Naive thymus-derived CD8-positive, alpha-beta T cell (primary cell): ENCODE measurements at places on chromosomes 7 and 10. TPM values are rescaled to one million over a fixed set of nuclear protein-coding genes. Genes with fewer than 3 reads are reported as not detected.

Gene CALN1
- total RNA-seq: not detected

Gene ATP6V0A4
- not detected for total RNA-seq

Gene CYP3A5
- total RNA-seq: not detected

Gene PILRB
- total RNA-seq: 129 TPM

Gene LRRC18
- total RNA-seq: not detected

Gene TUBAL3
- not detected for total RNA-seq

Gene FUOM
- 23.7 TPM for total RNA-seq

Gene GBX1
- total RNA-seq: not detected

Gene ACSL5
- total RNA-seq: 35.8 TPM

Gene PARP12
- total RNA-seq: 106 TPM

Gene KLHDC10
- 19.1 TPM for total RNA-seq

Gene HGF
- total RNA-seq: 0.23 TPM

Gene MKX
- not detected for total RNA-seq

Gene GNAI1
- total RNA-seq: 2.0 TPM

Gene NFKB2
- total RNA-seq: 111 TPM

Gene ITGB8
- total RNA-seq: not detected

Gene MRPS33
- total RNA-seq: 56.6 TPM

- no peak for DNase-seq
- H3K27ac ChIP-seq: no peak overlapping the region
- no peaks in the 10 kb centered on the region for H3K36me3 ChIP-seq
- no peak overlapping the region for H3K4me3 ChIP-seq
- no peaks in the 10 kb centered on the region for H3K4me1 ChIP-seq
Observed at GRCh38 chr7:15751191-15751701, 64.8 kb upstream of the MEOX2 start.

GRCh38 chr7:112421666-112422486 lies 28.4 kb upstream of the IFRD1 start:
- H3K4me1 ChIP-seq: peaks cover 17% of the 10 kb centered on the region
- DNase-seq: peak; percentile 67
- H3K36me3 ChIP-seq: no peaks in the 10 kb centered on the region
- H3K27me3 ChIP-seq: no peaks in the 10 kb centered on the region
- H3K27ac ChIP-seq: peak overlapping the region; percentile 83
- peak overlapping the region; percentile 69 for H3K4me3 ChIP-seq

DNA sequence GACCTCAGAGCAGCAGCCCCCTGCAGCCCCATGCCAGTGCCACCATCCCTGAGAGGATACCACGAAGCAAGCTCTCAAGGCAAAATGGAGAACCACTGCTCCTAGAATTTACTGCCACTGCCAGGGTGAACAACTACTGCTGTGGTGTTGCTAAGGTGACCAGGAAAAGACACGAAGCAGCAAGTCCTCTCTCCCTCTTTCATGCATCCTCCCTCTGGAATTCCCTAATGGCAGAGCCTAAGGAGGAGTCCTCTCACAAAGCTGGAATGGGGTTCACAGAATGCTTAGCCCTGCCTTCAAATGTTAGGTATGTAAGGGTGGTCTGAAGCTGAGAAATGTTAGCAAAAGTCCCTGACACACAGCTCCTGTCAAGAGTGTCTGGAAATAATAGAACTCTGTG lies 35.8 kb upstream of the NPSR1 start:
- no peaks in the 10 kb centered on the region for H3K27me3 ChIP-seq
- H3K27ac ChIP-seq: no peak overlapping the region

GRCh38 chr7:116315803-116316202 lies 105.5 kb downstream of the TES start:
- no peak for DNase-seq
- no peak overlapping the region for H3K27ac ChIP-seq
- H3K4me1 ChIP-seq: no peaks in the 10 kb centered on the region
- H3K36me3 ChIP-seq: no peaks in the 10 kb centered on the region

GRCh38 chr10:67297637-67298181 lies 371.9 kb downstream of the LRRTM3 start:
- no peaks in the 10 kb centered on the region for H3K4me1 ChIP-seq
- no peaks in the 10 kb centered on the region for H3K36me3 ChIP-seq

DNA sequence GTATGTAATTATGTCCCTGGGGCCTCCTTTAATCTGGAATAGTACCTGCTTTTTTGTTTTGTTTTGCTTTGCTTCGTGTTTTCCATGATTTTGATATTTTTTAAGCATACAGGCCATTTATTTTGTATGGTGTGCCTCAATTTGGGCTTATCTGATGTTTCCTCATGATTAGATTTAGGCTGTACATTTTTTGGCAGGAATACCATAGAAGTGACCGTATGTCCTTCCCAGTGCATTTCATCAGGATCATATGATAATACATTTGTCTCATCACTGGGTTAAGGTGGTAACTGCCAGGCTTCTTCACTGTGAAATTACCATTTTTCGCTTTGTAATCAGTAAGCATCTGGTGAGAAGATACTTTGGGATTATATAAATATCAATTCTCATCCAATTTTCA lies 117.8 kb upstream of the SAMD8 start:
- no peak overlapping the region for H3K4me3 ChIP-seq
- peaks cover 12% of the 10 kb centered on the region for H3K4me1 ChIP-seq
- peaks cover 70% of the 10 kb centered on the region for H3K36me3 ChIP-seq
- no peak for DNase-seq
- H3K27me3 ChIP-seq: no peaks in the 10 kb centered on the region
- no peak overlapping the region for H3K27ac ChIP-seq

- H3K27ac ChIP-seq: peak overlapping the region; percentile 94
- DNase-seq: peak; percentile 19
- no peaks in the 10 kb centered on the region for H3K36me3 ChIP-seq
- peaks cover 22% of the 10 kb centered on the region for H3K4me1 ChIP-seq
- H3K27me3 ChIP-seq: peaks cover 2% of the 10 kb centered on the region
Observed at GRCh38 chr7:140656548-140657515, 15.9 kb upstream of the ADCK2 start.

DNA sequence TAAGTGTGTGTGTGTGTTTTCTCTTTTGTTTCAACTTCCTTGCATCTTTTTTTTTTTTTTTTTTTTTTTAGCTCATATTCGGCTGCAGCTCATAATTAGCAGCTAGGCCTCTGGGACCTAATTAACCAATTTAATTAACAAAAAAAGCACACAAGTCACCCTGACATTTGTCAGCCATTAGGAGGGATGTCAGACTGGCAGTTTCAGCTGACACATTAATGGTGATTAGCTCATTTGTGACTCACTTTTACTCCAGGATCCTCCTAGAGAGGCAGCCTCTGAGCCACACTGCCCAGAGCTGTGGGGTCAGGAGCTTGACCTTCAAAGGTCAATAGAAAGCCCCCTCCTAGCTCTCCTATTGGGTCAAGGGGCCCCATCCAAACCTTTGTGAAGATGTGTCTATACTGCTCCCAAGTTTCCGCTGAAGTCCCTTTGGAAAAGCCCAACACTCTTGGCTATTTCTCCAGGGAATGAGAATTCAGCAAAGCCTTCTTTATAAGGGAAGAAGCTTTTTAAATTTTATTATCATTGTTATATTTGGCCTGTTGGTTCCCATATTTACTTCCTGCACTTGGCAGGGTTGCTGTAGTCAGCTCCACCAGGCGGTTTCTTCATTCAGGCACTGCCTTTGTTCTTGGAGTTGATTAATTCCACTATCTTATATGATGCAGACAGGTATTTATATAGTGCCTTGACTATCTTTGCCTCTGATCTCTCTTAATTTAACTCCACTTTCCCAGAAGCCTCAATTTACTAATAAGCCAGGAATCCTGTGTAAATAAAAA lies 109.5 kb upstream of the HABP2 start:
- H3K4me3 ChIP-seq: no peak overlapping the region
- H3K4me1 ChIP-seq: no peaks in the 10 kb centered on the region
- H3K36me3 ChIP-seq: no peaks in the 10 kb centered on the region
- no peak overlapping the region for H3K27ac ChIP-seq
- DNase-seq: no peak

- H3K27me3 ChIP-seq: peaks cover 20% of the 10 kb centered on the region
- no peak for DNase-seq
- H3K36me3 ChIP-seq: peaks cover 12% of the 10 kb centered on the region
- H3K4me3 ChIP-seq: no peak overlapping the region
- no peak overlapping the region for H3K27ac ChIP-seq
- H3K4me1 ChIP-seq: no peaks in the 10 kb centered on the region
Observed at GRCh38 chr10:112243713-112244112, 39.5 kb upstream of the TECTB start.

GRCh38 chr10:13091801-13092200 lies 8.2 kb upstream of the OPTN start:
- H3K4me3 ChIP-seq: no peak overlapping the region
- no peak overlapping the region for H3K27ac ChIP-seq
- peaks cover 19% of the 10 kb centered on the region for H3K36me3 ChIP-seq
- H3K27me3 ChIP-seq: no peaks in the 10 kb centered on the region
- H3K4me1 ChIP-seq: peaks cover 2% of the 10 kb centered on the region
- no peak for DNase-seq

DNA sequence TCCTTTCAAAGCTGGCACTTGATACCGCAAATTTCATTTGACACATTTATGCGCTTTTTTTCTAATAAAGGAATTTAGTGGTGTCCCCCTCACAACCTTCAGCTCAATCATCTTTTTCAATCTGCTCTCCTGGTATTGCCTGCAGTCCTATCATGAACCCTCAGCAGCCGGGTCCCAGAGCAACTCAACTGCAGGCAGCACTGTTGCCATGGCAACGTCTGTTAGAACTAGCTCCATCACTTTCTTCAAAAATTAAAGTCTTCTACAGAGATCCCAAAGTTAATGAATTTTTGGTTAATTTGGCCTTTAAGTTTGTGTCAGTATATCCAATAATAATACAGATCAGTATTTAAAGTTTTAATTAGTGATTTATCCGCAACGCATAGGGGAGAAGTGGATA lies 136.1 kb upstream of the TARP start:
- no peak overlapping the region for H3K4me3 ChIP-seq
- no peak overlapping the region for H3K27ac ChIP-seq
- peaks cover 6% of the 10 kb centered on the region for H3K36me3 ChIP-seq
- peaks cover 25% of the 10 kb centered on the region for H3K4me1 ChIP-seq
- no peaks in the 10 kb centered on the region for H3K27me3 ChIP-seq

- peaks cover 3% of the 10 kb centered on the region for H3K4me1 ChIP-seq
- H3K27me3 ChIP-seq: no peaks in the 10 kb centered on the region
- no peak overlapping the region for H3K4me3 ChIP-seq
- no peak for DNase-seq
Observed at GRCh38 chr7:27513885-27514284, 148.8 kb downstream of the HIBADH start.

DNA sequence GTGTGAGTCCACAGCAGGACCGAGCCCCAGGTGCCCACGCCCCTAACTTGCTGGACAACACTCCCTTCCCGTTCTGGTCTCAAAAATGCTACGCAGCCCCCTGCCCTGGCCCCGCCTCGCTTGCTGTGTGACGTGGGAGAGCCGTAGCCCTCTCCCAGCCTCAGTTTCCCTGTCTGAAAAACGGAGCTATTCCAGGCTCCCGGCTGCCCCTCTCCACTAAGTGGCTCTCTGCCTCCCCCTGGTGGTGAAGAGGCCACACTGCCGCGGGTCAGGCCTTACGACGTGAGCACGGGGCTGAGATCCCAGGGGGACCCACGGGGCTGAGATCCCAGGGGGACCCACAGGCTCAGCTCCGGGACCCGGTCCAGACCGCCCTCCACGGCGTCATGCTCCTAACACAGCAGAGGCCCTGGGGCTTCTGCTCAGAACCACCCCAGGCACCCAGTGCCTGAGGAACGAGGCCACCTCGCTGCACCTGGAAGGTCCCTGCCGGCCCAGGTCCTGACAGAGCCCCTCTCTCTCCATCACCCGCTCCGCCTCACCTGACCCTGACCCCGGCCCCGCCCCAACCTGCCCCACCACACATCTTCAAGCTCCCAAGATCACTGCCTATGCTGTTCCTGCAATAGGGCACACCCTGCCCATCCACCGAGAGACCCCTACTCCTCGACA lies 26.7 kb downstream of the MICALL2 start:
- peaks cover 2% of the 10 kb centered on the region for H3K4me1 ChIP-seq
- H3K36me3 ChIP-seq: no peaks in the 10 kb centered on the region
- DNase-seq: peak; percentile 76
- H3K4me3 ChIP-seq: no peak overlapping the region
- peaks cover 4% of the 10 kb centered on the region for H3K27me3 ChIP-seq
- H3K27ac ChIP-seq: peak overlapping the region; percentile 59

- H3K27me3 ChIP-seq: no peaks in the 10 kb centered on the region
- no peak overlapping the region for H3K27ac ChIP-seq
- H3K36me3 ChIP-seq: no peaks in the 10 kb centered on the region
- H3K4me1 ChIP-seq: peaks cover 10% of the 10 kb centered on the region
Observed at GRCh38 chr7:150931199-150931869, 46.8 kb downstream of the KCNH2 start.

- no peak for DNase-seq
- peak overlapping the region; percentile 90 for H3K27ac ChIP-seq
- H3K36me3 ChIP-seq: peaks cover 8% of the 10 kb centered on the region
- H3K4me1 ChIP-seq: peaks cover 18% of the 10 kb centered on the region
- H3K4me3 ChIP-seq: peak overlapping the region; percentile 96
- H3K27me3 ChIP-seq: no peaks in the 10 kb centered on the region
Observed at GRCh38 chr7:112790586-112791003, 402 bp upstream of the TMEM168 start.

- no peaks in the 10 kb centered on the region for H3K36me3 ChIP-seq
- H3K4me3 ChIP-seq: no peak overlapping the region
- H3K27me3 ChIP-seq: peaks cover 2% of the 10 kb centered on the region
- no peak overlapping the region for H3K27ac ChIP-seq
Observed at GRCh38 chr10:9634466-9634865, 1383.2 kb upstream of the CELF2 start.

DNA sequence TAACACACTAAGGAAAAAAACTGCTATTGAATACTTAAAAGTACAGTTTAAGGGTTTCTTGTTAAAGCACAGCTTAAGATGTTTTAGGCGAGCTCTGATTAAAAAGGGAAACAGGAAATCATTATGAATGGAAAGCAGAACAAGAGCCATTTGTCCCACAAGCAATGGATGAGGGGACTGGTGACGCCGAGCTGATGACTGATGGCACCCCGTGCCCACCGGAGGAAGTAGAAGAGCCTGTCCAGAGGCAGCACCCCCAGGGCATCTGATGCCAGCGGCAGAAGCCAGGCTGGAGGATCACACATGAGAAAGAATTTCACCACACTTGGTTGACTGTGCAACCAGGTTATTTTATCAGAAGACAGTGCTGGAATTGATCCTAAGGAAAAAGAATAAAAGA lies 15.0 kb upstream of the INSIG1 start:
- H3K4me1 ChIP-seq: peaks cover 63% of the 10 kb centered on the region
- DNase-seq: no peak
- H3K27ac ChIP-seq: no peak overlapping the region
- no peak overlapping the region for H3K4me3 ChIP-seq
- peaks cover 5% of the 10 kb centered on the region for H3K27me3 ChIP-seq

GRCh38 chr10:5497948-5498730 lies 1.2 kb downstream of the CALML5 start:
- H3K36me3 ChIP-seq: no peaks in the 10 kb centered on the region
- peaks cover 6% of the 10 kb centered on the region for H3K4me1 ChIP-seq
- DNase-seq: no peak
- no peak overlapping the region for H3K4me3 ChIP-seq

DNA sequence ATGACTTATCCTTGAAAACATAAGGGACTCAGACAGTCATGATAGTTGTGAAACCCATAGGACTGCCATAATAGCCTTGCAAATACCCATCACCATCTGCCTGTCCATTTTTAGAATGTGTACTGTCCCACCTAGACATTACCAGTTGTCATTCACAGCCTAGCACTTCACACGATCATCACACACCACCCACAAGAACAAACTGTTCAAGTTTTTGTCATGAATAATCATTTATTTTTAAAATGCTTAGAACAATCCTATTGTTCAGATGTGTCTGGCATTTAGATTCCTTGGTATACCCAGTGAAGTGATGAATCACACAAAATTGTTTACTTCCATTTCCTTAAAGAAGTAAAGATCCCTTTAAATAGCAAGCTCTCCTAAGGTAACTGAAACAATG lies 46.6 kb downstream of the CCDC3 start:
- H3K4me3 ChIP-seq: no peak overlapping the region
- no peaks in the 10 kb centered on the region for H3K4me1 ChIP-seq
- DNase-seq: no peak
- H3K27ac ChIP-seq: no peak overlapping the region
